ENCODE measurements at places on chromosomes 16 and 17.

DNA sequence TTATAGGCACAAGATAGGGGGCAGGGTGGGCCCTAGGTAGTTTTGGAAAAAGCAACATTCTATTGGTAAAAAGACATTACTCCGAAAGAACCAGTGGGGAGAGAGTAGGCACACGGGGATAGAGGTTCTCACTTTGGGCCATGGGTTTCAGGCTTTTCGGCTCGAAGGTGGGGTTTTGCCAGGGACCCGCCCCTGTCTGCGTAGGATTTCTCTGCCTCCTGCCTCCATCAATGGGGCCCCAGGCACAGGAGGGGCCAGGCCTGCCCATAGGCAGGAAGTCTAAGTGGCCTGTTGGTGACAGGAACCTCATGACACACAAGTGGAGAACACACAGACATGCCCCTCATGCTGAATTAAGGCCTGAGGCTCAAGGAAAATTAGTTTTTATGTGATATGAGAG lies 57.5 kb downstream of the RNF213 start:
- no peak for DNase-seq

DNA sequence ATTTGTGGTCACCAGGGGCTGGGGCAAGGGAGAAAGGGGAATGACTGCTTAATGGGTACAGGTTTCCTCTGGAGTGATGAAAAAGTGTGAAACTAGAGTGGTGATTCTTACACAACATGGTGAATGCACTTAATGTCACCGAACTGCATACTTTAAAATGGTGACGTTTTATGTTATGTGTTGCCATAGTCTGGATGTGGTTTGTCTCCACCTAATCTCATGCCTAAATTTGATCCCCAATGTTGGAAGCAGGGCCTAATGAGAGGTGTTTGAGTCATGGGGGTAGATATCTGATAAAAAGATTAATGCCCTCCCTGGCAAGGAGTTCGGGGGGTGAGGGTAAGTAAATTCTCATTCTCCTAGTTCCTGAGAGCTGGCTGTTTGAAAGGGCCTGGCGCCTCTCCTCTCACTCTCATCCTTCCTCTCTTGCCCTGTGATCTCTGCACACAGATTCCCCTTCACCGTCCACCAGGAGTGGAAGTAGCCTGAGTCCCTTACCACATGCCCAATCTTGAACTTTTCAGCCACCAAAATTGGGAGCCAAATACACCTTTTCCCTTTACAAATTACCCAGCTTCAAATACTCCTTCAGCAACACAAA lies 15.3 kb downstream of the XPO6 start:
- DNase-seq, result no peak

DNA sequence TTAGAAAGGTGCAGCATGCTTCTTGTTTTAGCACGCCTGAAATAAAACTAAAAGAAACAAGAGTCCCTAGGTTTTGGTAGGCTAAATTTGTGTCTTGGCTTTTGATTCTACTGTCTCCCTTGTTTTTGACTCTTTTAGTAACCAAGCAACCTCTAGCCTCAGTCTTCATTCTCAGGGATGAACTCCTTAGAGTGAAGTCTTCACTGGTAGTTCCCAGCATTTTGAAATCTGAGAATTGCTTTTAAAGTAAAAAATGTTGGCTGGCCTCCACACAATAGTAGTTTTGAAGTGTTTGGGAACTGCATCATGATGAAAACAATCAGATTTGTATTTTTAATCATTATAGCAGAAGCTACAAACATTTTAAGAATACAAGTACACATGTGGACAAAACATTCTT lies 6.1 kb upstream of the CDR2 start:
- no peak for DNase-seq

- DNase-seq, result no peak
These were observed 65.7 kb downstream of the ARSG start for GRCh38 chr17:68356949-68357455.

DNA sequence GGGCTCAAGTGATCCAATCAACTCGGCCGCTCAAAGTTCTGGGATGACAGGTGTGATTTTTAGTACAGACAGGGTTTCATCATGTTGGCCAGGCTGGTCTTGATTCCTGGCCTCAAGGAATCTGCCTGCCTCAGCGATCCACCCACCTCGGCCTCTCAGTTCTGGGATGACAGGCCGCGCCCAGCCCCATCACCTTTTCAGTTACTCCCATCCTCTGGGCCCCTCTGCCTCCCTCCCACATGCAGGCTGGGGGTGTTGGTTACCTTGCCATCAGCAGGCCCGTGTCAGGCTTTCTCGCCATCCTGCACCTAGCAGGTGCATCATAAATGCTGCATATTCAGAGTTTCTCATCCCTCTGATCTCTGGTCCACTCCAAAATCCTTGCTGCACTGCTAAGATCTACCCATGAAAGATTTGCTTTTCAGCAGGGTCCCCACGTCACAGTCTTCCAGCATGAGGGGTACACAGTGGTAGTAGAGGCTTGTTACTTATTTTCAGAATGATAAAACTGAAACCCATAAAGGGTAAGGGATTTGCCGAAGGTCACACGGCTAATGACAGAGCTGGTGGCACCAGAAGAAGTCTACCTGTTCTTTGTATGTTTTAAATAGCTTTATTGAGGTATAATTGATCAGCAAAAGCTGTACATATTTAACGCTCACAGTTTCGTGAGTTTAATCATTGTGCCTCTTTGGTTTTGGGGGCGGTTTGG lies 16.6 kb downstream of the PMM2 start:
- no peak for DNase-seq

DNA sequence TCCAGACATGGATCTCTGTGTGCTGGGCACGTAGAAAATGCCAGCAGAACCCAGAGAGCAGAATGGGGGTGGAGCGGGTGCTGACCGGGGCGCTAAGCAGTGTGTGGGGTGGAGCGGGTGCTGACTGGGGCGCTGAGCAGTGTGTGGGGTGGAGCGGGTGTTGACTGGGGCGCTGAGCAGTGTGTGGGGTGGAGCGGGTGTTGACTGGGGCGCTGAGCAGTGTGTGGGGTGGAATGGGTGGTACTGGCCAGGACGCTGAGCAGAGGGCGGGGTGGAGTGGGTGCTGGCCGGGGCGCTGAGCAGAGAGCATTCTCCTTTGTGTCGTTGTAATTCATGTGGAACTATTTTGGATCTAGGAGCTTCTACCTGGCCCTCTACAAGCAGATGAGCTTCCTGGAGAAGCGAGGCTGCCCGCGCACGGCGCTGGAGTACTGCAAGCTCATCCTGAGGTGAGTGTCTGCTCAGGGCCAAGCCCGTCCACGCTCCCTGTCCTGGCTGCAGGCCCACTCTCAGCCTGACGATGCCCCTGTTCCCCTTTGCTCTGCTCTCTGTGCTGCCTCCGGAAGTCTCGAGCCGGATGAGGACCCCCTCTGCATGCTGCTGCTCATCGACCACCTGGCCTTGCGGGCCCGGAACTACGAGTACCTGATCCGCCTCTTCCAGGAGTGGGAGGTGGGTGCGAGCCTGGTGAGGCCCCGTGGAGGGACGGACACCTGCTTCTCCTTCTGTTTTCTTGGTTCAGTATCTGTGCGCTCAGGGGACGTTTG lies 20.3 kb upstream of the MC1R start:
- no peak for DNase-seq

DNA sequence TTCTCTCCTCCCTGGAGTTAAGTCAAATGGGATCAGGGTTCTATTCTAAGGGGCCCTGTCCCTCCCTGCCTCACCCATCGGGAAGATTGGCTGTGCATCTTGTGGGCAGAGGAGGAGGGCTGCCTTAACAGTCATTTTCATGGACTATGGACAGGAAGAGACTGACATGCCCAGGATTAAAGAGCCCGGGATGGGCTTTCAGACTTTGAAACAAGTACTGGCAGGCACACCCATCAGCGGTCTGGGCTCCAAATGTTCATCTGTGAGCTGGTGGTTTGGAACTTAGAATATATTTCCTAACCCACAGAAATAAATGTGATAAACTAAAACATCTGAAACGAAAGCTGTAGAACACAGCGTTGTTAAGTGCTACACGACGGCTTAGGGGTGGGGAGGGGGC lies 6.5 kb downstream of the SLC6A4 start:
- DNase-seq, result no peak

GRCh38 chr17:18997650-18998196 lies 6.8 kb downstream of the FAM83G start:
- no peak for DNase-seq

DNA sequence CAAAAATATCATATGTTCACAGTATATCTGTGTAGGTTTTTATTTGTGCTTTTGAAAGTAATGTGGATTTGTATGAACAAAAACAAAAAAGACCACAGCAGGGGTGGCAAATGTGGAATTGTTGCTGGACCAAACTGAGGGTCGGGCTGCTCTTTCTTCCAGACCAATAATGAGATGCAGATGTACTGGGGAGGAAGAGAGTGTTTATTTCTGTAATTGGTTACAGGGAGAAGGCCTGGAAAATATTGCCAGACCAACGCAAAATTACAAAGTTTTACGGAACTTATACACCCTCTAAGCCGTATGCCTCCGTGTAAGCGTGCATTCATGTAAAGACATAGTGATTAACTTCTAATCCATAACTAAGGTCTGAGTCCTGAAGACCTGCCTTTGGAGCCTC lies 353.9 kb upstream of the C16orf82 start:
- DNase-seq, result no peak

DNA sequence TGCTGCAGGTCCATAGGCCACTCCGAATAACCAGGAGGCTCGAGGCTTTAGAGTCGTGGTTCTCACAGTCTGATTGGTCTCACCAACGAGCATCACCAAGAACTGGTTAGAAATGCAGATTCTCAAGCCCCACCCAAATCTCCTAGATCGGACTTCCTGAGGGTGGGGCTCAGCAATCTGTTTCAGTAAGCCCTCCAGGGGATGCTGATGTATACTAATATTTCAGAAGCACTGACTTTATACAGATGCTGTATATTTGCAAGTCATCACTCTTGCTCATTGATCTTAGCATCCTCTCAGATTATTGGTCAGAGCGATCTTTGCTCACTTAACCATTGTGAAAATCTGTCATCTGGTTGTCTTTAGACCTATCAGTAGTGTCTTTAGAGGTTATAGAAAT lies 4.4 kb upstream of the VAC14 start:
- DNase-seq, result no peak

GRCh38 chr16:83455716-83456115 lies 352.1 kb upstream of the HSBP1 start:
- no peak for DNase-seq

GRCh38 chr17:27783440-27784350 lies 16.6 kb downstream of the NOS2 start:
- no peak for DNase-seq

DNA sequence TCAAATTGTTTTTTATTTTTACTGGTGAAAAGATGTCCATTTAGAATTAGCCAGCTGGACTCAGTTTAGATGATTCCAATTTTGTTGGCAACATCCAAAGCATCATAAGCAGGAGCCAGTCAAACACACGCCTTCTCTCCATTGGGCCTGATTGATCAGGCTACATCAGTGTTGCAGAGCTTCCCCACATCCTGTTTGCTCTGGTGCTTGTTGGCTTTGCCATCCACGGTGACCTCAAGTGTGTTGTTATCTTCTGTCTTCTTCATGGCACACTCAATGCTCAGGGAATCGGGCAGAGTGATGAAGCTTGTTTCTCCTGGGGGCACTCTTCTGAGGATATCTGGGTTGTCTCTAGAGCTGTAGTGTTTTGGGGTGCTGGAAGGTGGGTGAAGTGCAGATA lies 6.3 kb upstream of the NETO2 start:
- no peak for DNase-seq

DNA sequence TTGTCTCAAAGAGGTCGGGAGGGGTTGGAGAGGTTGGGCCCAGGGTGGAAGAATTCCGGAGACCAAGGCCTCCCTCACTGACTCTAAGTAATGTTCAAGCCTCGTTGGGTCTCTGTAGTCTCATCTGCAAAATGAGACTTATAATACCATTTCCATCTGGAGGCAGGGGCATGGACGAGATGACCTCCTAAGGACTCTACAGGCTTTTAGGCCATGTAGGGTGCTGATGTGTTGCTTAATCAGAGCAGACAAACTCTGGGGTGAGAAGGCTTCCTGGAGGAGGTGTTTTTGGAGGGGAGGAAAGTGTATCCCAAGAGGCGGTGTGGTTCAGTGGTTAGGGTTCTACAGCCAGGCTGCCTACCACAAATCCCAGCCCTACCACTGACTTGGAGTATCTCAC lies 3.1 kb downstream of the SPPL2C start:
- no peak for DNase-seq

DNA sequence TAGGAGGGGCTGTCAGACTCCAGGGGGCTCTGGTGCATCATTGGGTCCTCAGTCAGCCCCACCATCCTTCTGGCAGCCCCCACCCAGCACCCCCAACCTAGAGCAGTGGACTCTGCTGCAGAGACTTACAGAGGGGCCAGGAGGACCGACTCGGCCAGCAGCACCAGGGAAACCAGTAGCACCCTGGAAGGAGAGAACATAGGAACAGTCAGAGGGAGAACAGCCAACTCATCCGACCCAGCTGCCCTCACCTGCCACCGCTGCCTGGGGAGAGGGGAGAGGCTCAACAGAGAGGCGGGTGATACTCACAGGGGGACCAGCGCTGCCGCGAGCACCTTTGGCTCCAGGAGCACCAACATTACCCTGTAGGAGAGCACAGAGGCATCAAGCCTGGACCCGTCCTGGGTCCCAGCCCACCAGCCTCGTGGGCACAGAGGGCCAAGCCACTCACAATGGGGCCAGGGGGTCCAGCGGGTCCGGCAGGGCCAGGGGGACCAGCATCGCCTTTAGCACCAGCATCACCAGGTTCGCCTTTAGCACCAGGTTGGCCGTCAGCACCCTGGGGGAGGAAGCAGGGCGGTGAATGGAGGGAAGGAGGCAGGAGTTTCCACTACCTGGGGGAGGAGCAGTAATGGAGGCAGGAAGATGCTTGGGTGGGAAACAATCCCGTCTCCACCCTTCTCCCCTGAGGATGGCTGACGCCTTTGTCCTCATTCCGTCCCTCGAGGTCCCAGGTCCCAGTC lies 11.7 kb downstream of the COL1A1 start:
- DNase-seq, result no peak

GRCh38 chr17:71948703-71949422 lies 172.0 kb upstream of the SOX9 start:
- no peak for DNase-seq

- DNase-seq, result no peak
These were observed 14.1 kb upstream of the NDEL1 start for GRCh38 chr17:8421571-8421970.

- DNase-seq, result no peak
These were observed 65.7 kb upstream of the METRNL start for GRCh38 chr17:83013779-83014117.

- no peak for DNase-seq
These were observed 387.5 kb downstream of the UTP18 start for GRCh38 chr17:51647826-51648225.
